Activated CD8-positive, alpha-beta memory T cell treated with anti-CD3 and anti-CD28 coated beads for 1 hour (primary cell): ENCODE measurements at places on chromosomes 2 and 18.

GRCh38 chr18:7002107-7002506 lies 115.5 kb downstream of the LAMA1 start:
- no peak for DNase-seq

DNA sequence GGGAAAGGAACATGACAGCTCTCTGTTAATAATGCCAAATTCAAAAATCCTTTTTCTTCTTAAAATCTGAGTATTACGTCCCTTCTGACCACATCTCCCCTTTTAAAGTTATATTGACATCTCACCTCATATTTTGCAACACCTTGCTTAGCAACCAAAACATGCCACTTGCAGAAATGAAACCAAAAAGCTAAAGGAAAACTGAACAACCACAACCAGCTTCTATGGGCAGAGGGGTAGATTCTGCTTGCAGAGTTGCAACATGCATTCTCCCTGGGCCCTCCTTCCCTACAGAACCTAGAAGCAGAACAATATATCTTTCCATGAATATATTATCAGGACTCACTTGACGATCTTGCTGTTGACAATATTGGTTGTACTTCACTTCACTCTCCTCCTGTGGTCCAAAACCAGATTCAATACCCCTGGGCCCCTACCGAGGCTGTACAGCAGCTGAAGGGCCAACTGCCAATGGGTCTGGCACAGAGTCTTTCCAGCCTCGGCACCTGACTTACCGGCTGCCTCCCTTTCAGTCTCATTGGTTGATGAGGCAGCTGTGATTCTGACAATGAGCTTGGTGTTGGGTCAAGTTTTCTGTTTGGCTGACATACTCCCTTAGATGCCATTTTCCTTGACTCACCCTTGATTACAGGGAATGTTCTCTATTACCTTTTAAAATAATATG lies 616.6 kb downstream of the ZEB2 start:
- no peak for DNase-seq

DNA sequence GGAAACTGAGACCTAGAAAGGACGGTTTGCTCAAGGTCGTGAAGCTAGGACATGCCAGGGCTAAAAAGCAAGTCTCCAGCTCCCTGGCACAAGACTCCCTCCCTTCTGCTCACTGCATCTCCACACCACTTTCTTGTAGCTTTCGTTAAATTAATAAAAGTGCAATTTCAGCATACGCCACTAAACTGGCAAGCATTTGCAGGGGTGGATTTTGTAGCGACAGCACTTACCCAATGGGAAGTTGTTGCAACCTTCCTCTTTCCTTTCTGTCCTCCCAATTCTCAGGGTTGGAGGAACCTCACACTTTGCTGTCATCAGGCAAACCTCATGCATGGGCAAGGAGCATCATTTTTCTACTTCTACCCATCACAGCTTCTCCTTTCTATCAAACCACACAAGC lies 7.4 kb upstream of the RHOB start:
- no peak for DNase-seq

DNA sequence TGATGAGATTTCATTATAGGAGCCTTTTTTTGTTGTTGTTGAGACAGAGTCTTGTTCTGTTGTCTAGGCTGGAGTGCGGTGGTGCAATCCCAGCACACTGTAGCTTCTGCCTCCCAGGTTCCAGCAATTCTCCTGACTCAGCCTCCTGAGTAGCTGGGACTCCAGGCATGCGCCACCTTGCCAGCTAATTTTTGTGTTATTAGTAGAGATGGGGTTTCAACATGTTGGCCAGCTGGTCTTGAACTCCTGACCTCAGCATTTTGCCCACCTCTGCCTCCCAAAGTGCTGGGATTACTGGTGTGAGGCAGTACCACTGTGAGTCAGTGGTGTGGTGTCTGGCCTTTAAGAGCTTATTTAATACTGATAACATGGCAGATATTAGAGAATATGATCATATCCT lies 60.1 kb downstream of the MOB4 start:
- DNase-seq = no peak

DNA sequence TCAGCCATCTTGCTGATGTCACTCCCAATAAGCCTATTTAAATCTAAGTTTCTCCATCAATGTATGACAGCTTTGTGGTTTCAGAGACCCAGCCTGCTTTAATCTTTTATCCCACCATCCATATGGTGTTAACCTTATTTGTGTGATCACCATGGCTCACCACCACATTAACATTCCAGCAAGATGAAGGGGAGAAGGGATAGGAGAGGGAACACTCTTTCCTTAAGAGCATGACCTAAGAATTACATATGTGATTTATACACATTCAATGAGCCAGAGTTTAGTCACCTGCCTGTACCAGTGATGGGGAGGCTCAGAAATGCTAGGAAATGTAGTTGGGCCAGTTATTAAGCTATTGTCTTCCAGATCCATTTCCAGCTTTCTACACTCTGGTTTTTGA lies 44.5 kb upstream of the CHN1 start:
- DNase-seq = no peak

GRCh38 chr18:25817546-25818237 lies 272.7 kb downstream of the SS18 start:
- no peak for DNase-seq

DNA sequence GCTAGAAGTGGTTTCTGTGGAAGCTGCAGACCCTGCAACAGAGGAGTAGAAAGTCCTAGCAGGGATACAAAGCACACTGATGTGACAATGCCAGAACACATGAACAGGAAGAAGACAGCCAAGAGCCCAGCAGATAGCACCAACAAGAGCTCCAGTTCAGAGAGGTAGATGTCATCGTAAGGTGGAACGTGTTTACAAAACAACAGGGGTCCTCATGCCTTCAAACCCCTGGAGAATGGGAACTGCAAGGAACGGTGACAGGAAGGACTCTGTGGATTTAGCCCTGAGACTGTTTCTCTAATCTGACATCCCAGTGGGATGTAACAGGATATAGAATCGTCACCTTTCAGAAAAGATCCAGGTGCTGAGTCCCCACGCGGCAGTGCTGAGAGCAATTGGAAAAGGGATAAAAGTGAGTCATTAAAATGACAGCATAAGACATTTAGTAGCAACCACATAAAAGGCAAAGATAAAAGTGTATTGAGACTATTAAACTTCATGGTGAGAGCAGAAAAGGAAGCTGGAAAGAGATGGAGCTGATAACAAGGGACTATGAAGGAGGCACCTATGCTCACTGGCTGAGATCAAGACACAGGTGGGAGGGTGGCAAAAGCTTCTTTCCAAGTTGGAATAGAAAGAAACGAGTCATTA lies 195.2 kb downstream of the FBXO15 start:
- DNase-seq = no peak
